Activated effector memory CD4-positive, alpha-beta T cell treated with Interleukin-2 at 50 U/mL for 16 hours (primary cell): ENCODE measurements at places on chromosomes 6 and 20.

- no peak for DNase-seq
Observed at GRCh38 chr6:100166956-100167355, 172.9 kb upstream of the MCHR2 start.

GRCh38 chr6:112279031-112279935 is 24.9 kb upstream of the LAMA4 start:
- DNase-seq: no peak

GRCh38 chr6:35177596-35177995 is 36.2 kb upstream of the SCUBE3 start:
- DNase-seq: no peak

DNA sequence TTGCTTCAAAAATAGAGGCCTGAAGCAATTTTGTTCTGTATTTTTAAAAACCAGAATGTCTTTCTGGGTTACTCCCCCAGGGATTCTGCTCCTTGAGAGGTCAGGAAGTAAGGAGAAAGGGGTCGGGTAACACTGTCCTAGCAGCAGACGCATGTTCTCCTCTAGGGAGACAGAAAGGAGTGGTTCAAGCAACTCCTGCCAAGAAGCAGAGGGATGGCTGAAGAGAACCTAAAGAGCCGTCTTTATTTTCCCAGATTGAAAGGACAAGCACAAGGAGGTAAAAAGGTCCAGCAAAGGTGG is 58.0 kb upstream of the SLC4A11 start:
- no peak for DNase-seq

DNA sequence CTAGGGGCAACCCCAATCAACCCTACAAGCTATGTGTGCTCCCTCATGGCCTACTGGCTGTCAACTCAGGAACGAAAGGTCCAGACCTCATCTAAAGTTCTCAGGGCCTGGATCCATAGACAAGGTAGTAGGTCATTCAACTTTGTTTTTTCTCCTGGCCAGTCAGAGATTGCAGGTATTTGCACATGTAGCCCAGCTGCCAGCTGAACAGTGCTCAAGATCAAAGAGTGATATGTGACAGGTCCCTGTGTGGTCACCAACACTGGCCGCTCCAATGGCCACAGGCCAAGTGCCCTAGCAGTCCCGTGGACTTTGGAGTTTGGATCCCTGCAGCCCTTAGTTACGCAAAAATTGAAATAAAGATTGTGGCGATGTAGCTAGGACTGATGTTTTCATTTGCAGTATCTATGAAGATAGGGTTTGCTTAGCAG is 60.6 kb upstream of the ATXN1 start:
- DNase-seq: no peak

DNA sequence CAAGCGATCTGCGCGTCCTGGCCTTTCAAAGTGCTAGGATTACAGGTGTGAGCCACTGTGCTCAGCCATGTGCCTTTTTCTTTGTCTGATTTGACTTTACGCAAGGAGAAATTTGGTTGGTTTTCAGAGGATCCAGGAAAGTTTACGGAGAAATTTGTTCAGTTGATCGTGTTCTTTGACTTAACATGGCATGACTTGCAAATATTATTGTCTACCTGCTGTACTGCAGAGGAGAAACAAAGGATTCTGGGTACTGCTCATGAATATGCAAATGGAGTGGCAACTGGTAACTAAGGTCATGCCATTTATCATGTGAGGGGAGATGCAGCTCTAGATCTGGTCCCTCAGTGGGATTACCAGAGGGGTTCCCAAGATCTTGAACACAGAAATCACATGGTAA is 68.8 kb upstream of the CHD6 start:
- no peak for DNase-seq

DNA sequence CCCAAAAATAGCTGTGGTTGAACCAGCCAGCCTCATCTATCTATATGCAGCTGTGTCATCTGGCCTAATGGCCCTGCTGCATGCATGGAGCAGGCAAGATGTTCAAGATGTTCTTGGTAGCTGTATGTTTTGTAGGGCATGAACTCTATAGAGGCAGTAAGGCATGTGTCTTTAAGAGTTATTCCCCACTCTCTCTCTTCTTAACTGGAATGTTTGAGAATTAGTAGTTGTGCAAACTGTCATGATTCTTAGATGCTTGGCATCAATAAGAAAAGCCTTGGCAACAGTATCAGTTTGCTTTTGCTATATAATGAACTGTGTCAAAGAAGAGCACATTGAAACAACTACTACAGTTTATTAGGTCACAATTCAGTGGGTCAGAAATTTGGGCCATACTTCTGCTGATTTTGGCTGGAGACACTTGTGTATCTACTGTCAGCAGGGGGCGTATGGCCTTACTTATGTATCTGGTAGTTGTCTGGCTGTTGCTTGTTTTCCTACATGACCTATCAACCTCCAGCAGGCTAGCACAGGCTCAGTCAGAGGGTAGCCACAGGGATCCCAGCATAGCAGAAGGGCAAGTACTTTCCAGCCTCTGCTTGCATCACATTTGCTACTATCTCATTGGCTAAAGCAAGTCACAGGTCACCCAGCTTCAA is 56.1 kb upstream of the LAMP5 start:
- DNase-seq: no peak

- no peak for DNase-seq
Observed at GRCh38 chr6:40472353-40472752, 114.8 kb downstream of the LRFN2 start.

DNA sequence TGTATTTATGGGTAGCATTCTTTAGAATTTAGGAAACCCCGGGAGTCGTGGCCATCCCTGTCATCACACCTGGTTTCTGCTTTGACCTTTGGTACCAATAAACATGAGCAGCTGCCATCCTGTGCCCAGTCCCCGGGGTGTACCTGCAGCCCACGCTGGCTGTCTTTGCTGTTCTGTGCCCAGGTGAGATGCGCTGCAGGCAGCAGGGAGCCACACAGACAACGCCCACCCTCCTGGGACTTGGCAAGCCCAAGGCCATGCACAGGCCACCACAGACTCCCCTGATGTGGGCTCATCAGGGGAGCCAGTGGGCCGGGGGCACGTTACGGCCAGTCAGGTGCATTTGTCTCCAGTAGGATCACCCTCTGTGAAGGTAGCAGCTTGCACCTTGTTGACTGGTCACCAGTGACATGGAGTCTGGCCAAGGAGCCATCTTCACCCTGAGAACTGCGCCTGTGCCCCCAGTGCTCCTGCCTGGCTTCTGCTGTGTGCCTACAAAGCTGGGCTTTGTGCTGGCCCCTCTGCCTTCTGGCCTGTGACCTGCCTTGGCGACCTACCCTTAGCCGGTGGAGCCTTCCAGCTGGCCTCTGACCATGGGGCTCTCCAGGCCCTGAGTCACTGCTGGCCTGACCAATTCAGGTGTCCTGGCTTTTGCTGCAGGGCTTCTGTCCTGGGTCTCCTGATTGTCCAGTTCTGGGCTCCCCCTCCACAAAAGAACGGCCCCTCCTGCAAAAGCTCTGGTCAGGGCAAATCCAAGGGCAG is 14.2 kb upstream of the UNC93A start:
- DNase-seq: no peak

DNA sequence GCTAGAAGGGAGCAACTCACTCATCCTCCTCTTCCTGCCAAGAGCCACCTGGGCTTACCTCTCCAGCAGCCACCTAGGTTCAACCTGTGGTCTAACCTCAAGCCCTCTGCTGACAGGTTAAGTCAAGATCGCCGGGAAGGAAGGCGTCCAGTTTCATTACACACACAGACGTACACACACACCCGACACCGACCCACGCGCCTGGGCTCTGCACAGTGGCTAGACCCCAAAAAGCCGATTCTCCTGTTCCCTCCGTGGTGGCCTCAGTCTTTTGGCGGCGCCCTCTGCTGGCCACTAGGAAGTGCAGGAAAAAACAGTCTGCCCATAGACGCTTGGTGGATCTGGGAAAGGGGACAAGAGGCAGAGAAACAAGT is 52.8 kb downstream of the MRPL14 start:
- DNase-seq: peak; percentile 44
